HEK293T (cell line): ENCODE measurements at places on chromosomes 3 and 15.

DNA sequence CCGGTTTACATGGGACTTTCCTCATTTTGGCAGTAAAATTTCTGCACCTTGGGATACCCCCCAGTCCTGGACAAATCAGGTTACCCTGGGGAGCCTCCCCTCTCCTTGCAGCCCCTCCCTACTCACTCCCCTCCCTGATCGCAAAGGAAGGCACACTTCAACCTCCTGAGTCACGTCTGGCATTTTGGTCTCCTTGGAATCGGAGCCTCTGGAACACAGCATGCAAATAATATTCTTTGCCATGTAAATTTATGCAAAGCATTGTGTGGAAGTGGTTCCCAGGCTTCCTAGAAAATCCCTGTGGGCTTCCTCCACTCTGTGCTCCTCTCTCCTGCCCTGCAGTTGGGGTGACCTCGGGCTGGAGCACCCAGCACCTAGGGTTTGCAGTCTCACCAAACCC is 11.6 kb downstream of the SCN5A start:
- no peak for DNase-seq

- no peak for DNase-seq
Measured at GRCh38 chr15:71329497-71330260, 214.4 kb downstream of the THSD4 start.

- no peak for DNase-seq
Measured at GRCh38 chr15:22961762-22962161, 18.4 kb downstream of the CYFIP1 start.

- no peak for DNase-seq
Measured at GRCh38 chr15:49644364-49644794, 23.5 kb downstream of the DTWD1 start.

GRCh38 chr3:128487538-128487812 is 5.5 kb downstream of the GATA2 start:
- no peak for DNase-seq

DNA sequence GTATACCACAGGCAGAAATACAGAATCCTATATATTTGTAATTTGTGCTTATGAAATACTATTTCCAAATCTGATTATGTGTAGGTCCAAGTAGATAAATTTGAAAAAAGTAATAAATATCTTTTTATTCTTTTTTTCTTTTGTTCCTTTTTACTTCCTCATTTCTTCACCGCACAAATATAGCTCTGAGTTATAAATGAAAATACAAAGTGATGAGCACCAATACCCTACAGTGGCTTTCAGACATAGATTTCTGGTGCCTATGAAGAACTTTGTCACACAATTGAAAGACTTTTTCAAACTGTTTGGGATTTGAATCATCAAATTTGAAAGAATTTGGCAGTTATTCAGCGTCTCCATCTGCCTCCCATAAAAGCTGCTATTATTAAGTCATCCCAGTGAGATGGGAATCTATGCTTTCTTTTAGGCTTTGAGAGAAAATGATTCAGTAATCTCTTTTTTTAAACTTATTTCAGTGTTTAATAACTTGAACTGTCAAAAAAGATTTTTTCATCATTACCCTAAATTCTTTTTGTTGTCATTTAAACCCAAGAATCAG is 363.6 kb upstream of the GOLIM4 start:
- no peak for DNase-seq

- no peak for DNase-seq
Measured at GRCh38 chr3:137906985-137907649, 102.8 kb upstream of the CLDN18 start.

- no peak for DNase-seq
Measured at GRCh38 chr3:188084752-188085583, 69.0 kb upstream of the LPP start.

GRCh38 chr3:188605231-188605630 is 451.3 kb downstream of the LPP start:
- DNase-seq, result no peak

DNA sequence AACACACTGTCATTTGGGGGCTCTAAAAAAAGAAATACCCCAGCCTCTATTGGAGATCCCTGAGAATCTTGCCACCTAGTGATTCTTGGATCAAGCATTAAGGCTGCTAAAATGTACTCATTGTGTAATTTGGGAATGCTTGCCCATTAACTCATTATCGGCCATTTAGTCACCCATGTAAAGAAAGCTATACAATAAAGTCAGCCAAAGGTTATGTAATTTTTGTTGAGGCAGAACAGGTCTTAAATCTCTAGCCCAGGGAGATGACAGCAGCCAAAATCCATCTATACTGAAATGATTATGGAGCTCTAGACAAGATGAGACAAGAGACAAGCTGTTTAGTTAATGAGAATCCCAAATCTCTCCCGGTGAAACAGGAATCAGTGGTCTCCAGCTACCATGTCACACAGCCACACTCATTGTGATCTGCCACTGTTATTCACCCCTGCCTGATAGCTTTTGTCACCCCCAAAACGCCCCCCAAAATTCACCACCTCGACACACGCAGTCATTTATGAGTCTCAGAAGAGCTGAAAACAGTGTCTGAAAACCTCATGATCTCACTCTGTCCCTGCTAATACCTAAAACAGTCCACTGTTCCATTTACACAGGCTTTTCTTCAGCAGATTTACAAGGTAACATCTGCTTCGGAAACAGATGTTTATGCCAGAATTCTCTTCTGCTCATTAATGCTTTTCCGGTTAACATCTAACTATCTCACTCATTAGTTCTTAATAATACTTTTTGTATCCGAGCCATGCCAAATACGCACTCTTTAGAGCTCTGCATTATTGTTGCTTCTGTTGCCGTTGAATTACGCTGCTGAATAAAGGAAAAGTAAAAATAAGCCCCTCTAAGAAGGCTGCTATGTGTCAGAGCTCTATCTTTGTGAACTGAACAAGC is 138.5 kb downstream of the RORA start:
- no peak for DNase-seq

DNA sequence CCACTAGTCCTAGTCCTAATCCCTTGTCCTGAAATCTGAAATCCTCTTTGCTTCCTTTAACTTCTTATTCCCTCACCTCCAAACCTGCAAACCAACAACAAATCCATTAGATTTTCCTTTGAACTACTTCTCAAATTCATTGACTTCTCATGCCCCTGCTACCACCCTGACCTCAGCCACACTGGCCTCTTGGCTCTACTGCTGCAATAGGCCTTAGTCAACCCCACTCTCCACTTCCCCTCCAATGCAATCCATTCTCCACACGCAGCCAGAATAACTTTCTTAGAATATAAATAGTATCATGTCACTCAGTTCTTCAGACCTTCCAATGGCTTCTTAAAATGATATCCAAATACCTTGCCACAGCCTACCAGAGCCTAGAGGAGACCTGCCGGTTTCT is 131.1 kb upstream of the GADL1 start:
- DNase-seq, result no peak

DNA sequence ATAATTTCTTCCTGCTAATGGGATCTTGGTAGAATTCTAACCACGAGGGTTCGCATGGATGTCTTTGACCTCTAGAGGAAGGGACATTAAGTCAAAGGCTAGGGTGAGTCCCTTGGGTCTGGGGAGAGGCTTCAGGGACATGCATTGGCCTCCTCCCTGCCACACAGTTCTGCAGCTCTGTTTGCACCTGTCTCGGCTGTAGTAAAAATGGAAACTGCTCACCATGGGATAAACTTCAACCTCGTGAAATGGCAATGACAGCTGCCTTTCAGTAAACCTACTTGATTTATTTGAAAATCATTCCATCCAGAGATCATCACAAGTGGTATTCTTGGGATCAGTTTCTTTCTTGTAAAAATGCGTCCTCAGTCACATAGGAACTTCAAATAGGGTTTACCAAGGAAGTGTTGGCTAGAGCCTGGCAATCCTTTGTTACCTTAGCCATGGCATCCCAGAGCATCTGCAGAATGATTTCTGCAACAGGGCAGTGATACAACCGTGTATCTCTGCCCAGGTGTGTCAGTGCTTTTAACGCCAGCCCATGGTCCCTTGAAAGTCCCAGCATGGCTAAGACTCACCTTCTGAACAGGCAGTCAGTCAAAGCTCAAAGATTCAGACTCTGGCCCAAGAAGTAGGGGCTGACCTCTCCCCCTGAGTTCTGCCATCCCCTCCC is 14.0 kb upstream of the LRTM1 start:
- DNase-seq, result no peak

DNA sequence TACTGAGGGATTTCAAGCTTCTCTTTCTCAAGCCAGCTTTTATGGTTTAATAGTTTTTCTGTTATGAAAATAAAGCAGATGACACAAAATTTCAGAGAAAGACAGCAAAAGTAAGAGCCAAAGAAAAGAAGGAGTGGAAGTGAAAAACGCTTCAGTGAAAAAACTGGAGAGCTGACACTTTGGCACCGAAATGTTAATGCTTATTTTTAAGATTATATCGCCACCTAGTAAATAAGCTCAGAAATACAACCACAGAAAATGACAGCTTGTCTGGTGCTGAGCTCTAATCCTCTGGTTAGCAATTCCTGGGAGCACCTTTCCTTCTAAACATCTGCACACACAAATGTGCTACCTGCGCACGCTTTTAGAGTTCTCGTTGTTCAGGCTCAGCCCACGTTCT is 101.6 kb downstream of the ZPLD1 start:
- DNase-seq, result peak; percentile 45

GRCh38 chr3:135148398-135149020 is 353.4 kb downstream of the EPHB1 start:
- no peak for DNase-seq

DNA sequence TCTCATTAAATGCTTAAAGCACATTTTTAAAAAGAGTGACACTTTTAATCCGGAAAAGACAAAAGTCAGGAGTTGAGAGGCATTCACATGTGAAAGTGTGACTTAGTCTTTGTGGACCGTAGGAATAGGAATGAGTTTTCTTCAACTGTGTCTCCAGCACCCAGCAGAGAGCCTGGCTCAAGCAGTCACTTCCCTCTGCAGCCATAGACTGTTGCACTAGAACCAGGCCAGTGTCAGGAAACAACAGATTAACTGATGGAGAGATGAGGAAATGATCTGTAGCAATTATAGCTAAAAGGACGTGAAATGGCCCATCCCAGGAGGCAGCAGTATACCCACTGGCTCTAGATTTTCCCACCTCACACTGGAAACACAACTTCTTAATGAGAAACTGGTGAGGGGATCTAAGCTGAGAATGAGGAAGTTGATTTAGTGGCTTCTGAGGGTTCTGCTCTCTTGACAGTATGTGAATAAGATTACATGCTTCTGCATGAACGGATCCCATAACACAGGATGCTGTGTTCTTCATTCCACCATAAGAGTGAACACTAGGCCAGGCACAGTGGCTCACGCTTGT is 19.8 kb downstream of the CFAP92 start:
- DNase-seq, result no peak

GRCh38 chr3:75129101-75129500 is 514.6 kb upstream of the CNTN3 start:
- no peak for DNase-seq

DNA sequence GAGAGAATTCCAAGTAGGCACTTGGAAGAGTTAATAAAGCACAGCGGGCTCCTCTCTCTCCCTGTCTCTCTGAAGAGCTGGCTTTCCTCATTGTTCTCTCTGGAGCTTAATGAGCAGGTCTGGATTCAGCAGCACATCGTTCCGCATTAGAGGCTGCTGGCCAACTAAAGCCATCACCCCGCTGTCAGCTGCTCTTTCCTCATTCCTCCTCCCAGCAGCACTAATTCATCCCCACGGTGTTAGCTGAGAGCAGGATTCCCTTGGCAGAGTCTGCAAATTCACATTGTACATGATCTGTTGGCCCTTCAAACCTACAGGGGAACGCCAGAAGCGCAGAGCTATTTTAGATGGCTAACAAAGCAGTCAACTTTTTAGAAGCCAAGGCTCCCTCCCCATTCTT is 44.2 kb downstream of the SGO1 start:
- DNase-seq, result no peak

DNA sequence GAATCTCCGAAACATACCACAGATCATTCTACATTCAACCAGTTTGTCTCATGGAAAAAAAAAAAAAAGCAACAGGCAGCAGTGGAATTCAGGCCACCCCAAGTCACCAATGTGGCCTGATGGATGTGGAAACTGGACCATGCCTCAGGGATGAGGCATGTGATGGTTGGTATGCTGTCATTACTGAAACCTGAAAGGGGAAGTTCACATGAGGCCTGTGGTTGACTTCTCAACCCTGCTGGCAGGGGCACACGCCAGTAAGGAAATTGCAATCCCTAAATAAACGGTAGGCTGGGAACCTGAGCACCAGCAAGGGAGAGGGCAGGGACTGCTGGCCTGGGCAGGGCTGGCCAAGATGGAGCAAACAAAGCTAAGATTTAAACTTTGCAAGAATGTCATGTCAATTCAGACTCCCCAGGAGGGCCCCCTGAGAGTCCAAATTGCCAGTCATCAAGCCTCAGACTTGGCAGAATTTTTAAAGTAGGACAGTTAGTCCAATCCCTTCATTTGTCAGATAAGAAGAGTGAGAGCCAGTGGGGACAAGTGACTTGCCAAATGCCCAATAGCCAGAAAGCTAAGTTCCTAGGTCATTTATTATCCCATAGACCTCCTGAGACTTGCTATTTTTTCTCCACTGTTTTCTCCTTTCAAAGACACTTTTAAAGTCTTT is 310.4 kb downstream of the ERC2 start:
- DNase-seq, result no peak

DNA sequence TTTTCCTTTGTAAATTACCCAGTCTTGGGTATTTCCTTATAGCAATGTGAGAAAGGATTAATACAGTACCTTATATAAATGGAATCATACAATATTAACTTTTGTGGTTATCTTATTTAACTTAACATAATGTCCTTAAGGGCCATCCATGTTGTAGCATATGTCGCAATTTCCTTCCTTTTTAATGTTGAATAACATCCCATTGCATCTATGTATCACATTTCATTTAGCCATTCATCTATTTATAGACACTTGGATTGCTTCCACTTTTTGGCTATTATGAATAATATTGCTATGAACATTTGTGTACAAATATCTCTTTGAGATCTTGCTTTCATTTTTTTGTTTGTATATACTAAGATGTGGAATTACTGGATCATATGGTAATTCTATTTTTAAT is 342.2 kb downstream of the PDCD6IP start:
- DNase-seq, result no peak

DNA sequence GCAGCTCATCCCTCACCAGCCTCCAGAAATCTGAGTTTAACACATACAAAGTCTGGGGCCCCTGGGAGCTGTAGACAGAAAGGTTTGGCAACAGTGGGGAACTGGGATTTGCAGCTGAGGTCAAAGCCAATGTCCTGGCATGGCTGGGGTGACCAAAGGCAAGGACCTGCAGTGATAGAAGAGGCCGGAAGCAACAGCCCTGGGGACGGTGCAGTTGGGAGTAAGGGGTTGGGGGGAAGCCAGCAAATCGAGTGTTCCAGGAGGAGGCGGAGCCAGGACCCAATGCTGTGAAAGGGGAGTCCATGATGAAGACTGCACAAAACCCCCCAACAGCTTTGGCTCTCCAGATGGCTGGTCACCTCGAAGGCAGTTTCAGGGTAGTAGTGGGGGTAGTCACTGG is 74.1 kb upstream of the SPATA12 start:
- DNase-seq, result no peak

- DNase-seq, result no peak
Measured at GRCh38 chr3:137769322-137770065, 5.4 kb downstream of the SOX14 start.

DNA sequence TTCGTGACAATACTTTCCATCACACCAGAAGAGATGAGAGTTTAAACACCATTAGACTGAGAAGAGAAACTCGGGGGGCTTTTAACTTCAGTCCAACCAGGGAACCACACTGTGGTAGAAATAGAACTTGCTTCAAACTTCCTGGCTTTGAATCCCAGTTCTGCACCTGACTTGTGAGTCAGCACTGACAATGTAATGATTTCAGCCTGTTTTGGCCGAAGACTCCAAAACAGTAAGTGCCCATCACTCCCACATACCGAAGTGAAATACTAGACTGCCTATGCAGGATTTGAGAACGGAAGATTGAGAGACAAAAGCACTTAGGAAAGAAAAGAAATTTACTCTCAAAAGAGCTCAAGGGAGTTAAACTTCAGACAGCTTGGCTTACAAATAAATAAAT is 27.0 kb downstream of the C2CD4B start:
- no peak for DNase-seq
